H54 (cell line): ENCODE measurements at places on chromosomes 6 and 20.

DNA sequence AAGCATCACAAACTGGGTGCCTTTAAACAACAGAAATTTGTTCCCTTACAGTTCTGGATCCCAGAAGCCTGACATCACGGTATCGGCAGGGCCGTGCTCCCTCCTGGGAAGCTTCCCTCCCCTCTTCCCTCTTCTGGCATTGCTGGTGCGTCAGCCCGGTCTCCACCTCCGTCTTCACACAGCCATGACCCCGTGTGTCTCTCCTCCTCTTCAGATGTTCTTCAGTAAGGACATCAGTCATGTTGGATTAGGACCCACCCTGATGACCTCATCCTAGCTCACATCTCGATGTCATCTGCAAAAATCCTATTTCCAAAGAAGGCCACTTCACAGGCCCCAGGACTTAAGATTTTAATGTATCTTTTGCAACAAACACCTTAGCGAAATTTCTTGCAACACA is 38.4 kb upstream of the TBXT start:
- no peak for DNase-seq

- DNase-seq, result peak; percentile 70
These were observed 1.7 kb upstream of the SLC12A5 start for GRCh38 chr20:46027245-46027853.

GRCh38 chr6:45698046-45698445 is 317.6 kb downstream of the CLIC5 start:
- DNase-seq, result no peak

- DNase-seq, result no peak
These were observed 104.6 kb upstream of the HTR1E start for GRCh38 chr6:86832686-86833085.

GRCh38 chr6:147395158-147395557 is 113.3 kb upstream of the SAMD5 start:
- no peak for DNase-seq

DNA sequence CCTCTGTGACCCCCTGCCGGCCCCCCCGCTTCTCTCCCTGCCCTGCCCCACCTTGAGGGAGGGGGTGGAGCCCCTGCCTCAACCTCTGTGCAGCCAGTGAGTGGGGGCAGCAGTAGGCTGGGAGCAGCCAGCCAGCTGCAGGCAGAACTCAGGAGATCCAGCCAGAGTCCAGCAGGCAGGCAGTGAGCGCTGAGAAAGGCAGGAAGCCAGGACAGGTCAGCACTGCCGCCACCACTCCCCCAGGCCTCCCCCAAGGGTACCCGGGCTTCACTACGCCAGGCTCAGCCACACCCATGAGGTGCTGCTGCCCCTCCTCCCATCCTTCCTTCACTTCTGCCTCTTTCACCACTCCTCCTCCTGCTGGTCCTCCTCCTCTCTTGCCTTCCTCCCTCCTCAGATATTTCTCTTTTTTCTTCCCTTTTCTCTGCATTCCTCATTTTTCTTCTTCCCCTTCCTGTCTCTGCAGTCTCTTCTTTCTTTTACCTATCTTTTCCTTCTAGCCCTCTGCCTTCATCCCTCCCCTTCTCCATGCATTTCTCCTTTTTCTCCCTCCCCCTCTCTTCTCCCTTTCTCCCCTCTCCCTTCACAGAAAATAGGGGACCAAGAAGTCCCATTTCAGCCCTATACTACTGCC is 11.5 kb downstream of the TMEM63B start:
- DNase-seq, result no peak

DNA sequence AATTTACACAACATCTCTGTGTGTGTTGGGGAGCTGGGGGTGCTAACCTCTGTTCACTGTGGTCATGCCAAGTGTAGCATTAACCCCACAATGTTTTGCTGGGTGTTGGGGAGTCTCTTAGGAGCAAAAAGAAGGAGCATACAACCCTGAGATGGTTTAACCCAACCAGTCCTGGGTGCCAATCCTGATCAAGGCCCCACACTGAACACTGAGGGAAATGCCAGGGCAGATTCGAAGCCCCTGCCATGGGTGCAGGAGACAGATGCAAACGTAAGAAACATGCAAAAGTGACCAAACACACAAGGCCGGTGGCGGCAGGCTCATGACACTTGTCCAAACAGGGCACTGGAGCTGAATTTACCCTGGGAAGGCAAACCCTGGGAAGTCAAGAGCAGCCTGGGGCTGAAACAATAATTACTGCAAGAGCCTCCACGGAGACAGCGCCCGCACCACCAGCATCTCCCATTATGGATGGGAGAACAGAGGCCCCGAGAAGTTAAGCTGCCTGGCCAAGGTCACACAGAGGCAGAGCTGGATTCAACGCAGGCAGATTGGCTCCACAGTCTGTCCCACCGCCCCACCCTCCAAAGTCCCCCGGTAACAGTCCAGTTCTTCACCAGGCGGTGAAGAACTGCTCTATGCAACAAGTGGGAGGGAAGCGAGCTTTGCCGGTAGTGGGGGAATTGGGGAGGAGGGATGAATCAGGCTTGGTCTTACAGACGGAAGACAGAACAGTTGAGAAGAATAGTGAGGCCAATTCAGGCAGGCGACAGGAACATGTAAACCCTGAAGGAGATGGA is 8.5 kb downstream of the ACSS1 start:
- DNase-seq, result no peak

GRCh38 chr6:126052485-126052884 is 66.1 kb downstream of the TRMT11 start:
- no peak for DNase-seq

GRCh38 chr6:142242269-142242668 is 59.5 kb upstream of the ADGRG6 start:
- no peak for DNase-seq

DNA sequence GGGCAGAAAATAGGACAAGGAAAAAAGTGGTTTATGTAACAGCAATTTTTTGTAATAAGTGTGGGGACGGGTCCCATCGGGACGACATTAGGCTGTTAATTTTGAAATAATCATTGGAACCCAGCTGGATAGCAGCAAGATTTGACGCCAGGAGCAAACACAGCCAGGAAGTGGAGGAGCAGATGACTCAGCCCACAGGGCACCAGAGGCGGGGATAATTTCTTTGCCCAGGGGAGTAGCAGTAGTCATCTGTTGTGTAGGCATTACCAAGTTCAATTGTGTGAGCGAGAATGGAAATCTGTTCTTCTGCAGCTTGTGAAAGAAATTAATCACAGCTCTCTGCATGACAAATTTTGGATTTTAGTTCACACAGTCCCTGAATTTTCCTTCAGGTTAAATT is 22.6 kb upstream of the RIN2 start:
- DNase-seq, result peak; percentile 77

DNA sequence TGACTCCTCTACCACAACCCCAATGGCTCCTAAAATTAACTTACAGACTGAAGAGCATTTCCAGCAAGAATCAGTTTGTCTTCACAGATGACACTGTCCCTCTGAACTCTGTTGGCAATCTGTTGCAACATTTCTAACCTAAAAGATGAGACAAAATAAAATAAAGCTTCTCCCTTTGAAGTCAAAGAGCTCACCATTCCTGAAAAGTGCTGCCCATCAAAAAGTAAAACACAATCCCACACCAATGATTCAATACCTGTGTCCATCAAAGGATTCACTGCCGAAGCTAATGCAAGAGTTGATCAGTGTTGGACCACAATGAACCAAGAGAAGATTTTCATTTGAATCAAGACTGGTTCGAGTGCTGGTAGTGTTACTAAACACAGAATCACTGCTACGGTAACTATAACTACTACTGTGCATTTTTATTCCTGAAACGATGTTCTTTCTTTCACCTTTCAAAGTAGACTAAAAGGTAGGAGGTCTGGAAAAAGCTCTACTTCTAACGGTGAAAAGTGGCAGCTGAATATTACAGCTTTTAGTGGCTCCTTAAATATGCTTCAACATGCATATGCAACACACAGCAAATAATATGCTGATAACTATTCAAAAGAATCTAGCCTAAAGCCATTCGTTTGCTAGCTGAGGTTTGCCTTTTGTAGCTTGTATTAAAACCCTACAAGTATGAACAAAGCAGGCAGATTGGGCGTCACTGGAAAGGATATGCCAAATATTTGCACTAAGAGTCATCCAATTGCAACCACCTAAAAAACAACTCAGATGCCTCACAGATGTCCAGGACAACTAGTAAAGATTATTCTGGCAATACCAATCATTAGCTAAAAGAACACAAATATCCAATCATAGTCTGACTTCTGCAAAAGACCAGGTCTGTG is at the start of gene DST:
TSS of gene DST (minus strand) at position 524 of the 896 bp plus-strand sequence.
- peak; percentile 33 for DNase-seq
